Cardiac septum (tissue), 1 donor: ENCODE measurements at places on chromosomes 6 and 20. TPM values are rescaled to one million over a fixed set of nuclear protein-coding genes. Genes with fewer than 3 reads are reported as not detected.

Gene MBOAT1
- total RNA-seq, result 2.4 TPM

Gene OLIG3
- not detected for total RNA-seq

Gene TBXT
- not detected for total RNA-seq

Gene RIMS1
- total RNA-seq, result 1.2 TPM

Gene MPC1
- 396 TPM for total RNA-seq

Gene PPP1R18
- total RNA-seq, result 37.7 TPM

Gene OPN5
- total RNA-seq, result not detected

DNA sequence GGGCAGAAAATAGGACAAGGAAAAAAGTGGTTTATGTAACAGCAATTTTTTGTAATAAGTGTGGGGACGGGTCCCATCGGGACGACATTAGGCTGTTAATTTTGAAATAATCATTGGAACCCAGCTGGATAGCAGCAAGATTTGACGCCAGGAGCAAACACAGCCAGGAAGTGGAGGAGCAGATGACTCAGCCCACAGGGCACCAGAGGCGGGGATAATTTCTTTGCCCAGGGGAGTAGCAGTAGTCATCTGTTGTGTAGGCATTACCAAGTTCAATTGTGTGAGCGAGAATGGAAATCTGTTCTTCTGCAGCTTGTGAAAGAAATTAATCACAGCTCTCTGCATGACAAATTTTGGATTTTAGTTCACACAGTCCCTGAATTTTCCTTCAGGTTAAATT is 22.6 kb upstream of the RIN2 start:
- peak; percentile 83 for DNase-seq

- DNase-seq, result no peak
Measured at GRCh38 chr6:16135066-16135465, 6.2 kb downstream of the MYLIP start.

DNA sequence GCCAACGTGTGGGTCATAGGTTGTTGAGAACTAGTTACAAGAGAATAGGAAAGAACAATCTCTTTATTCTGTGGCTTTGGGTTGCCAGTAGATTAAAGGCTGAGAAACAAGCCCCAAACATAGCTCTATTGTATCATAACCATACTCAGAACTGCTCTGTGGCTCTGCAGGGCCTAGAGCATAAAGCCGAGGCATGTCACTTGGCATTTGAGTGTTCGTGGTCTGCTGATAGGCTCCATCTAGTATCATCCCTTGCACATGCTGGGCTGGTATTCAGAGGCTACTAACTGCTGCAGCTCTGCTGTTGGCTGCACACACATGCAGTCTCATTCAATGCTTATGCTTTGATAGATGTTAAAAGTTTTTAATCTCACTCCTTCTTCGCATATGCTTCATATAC is 157.9 kb downstream of the OGFRL1 start:
- no peak for DNase-seq

DNA sequence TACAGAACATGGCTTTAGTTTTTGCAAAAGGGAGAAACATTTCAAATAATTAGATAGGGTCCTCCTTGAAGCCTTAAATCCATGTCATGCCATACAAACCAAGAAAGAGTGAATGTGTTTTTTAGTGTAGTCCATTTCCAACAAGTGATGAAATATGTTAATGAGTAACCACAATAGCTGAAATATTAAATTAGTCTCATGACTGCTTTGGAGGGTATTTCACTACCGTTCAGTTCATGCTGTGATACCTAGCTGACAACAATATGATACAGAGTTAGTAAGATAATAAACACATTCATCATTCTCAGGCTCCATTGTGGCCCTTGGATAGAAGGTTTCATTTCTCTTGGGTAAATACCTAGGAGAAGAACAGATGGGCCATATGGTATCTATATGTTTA is 5.8 kb upstream of the ID4 start:
- no peak for DNase-seq

- DNase-seq, result no peak
Measured at GRCh38 chr20:20827992-20828597, 115.7 kb upstream of the RALGAPA2 start.

- no peak for DNase-seq
Measured at GRCh38 chr6:114061116-114061515, 90.2 kb upstream of the HDAC2 start.

DNA sequence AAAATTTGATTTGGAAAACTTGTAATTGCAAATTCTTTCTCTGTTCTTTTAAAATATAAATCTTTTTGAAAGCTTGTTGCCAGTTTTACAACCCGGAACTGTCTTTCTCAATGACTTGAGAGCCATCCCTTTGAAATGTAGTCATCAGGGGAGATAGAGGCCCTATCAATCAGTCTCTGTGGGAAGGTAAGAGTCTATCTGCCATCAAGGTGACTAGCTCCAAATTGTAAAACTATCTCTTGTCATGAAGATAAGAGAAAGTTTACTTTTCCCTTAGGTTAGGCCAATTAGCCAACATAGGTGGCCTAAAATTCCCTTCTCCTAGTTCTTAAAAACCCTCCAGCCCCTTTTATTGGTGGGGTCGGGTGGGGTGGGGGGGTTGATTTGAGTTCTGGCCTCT is 469.1 kb upstream of the IRAK1BP1 start:
- DNase-seq, result no peak

- DNase-seq, result no peak
Measured at GRCh38 chr20:47231382-47232039, 125.0 kb downstream of the ZMYND8 start.

- no peak for DNase-seq
Measured at GRCh38 chr20:61278296-61278695, 26.2 kb downstream of the CDH4 start.

DNA sequence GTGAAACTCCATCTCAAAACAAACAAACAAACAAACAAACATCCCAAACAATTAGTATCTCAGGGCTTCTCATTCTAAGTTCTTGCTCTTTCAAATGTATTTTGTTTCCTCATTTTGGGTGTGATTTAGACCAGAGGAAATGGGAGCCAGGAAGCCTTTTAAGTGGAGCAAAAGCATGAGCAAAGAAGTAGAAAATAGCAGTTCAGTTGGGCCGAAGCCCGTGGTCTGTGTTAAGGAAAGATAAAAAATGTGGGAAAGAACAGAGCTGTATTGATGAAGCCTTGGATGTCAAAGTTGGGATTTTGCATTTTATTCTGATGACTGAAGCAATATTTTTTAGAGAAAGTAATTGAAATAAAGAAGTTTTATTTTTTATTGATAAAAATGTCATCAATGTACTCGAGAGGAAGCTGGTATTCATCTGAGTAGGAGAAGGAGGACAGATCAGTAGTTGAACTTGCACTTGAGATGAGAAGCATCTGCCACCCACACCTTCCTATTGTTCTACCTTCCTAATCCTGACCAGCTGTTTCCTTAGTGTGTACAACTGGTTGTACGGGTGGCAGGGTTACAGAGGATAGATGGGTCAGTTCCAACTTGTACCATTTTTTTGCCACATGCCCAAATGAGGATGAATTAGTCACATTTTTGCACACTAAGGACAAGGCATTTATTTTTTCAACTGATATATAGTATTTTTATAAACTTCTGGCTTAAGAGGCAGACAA is 56.1 kb downstream of the KIAA0408 start:
- DNase-seq, result no peak

- DNase-seq, result no peak
Measured at GRCh38 chr6:17492350-17492749, 99.0 kb downstream of the CAP2 start.

GRCh38 chr6:111806165-111806547 is 67.1 kb downstream of the FYN start:
- no peak for DNase-seq

DNA sequence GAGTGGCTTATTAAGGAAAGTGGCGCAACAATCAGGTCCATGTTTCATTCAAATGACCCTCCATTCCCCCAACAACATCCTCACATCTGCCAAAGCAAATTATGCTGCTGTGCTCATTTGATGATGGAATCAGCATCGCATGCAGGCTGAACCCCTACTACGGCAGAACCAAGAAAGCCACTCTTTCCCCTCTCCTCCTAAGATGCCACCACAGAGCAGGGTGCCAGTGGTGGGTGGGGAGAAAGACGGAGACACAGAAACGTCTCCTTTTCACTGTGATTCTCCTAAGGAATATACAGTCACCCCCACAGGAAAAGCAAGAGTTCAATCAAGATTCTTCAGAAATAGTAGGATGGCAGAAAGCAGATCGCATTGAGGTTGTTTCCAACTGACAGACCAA is 17.1 kb downstream of the HEBP2 start:
- no peak for DNase-seq

DNA sequence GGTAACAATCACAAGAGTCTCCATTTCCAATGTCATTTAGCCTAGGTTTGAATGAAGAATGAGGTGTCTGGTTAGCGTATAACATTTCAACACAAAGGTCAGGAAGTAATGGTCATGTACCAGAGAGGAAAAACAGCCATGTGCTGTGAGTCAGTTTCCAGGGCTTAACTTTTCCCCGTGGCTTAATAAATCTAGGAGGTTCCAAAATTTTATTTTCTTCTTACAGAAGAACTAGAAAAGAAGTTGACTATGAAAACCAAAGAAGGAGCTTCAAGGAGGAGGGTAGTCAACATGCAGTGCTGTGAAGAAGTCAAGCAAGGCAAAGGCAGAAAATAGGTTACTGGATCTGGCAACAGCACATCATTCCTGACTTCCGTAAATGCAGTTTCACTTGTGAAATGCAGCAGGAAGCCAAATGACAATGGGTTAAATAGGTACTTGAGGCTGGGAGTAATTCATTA is 8.4 kb upstream of the GABRR2 start:
- DNase-seq, result no peak

DNA sequence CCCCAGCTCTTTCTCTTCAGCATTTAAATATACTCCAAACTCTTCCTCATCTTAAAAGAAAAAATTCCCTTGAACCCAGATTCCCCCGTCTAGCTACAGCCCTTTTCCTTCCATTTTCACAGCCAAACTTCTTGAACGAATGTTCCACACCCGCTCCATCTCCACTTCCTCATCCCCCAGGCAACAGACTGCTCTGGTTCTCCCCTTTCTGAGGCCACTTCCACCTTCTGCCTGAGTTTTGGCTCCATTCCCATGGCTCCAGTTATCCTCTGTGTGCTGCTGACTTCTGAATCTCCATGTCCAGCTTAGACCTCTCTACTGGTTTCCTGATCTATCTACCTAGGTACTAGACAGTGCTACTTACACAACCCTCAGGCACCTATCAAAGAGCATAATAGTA is 106.4 kb downstream of the RALGAPA2 start:
- no peak for DNase-seq

- no peak for DNase-seq
Measured at GRCh38 chr6:139779988-139780774, 405.7 kb upstream of the CITED2 start.

- DNase-seq, result no peak
Measured at GRCh38 chr6:111462770-111463391, 20.1 kb downstream of the REV3L start.

- no peak for DNase-seq
Measured at GRCh38 chr6:123427008-123427407, 209.7 kb downstream of the TRDN start.
